ENCODE measurements at places on chromosomes 3 and 15.
A peak's percentile ranks its signal among the peaks of the same experiment; 100 is the strongest.

DNA sequence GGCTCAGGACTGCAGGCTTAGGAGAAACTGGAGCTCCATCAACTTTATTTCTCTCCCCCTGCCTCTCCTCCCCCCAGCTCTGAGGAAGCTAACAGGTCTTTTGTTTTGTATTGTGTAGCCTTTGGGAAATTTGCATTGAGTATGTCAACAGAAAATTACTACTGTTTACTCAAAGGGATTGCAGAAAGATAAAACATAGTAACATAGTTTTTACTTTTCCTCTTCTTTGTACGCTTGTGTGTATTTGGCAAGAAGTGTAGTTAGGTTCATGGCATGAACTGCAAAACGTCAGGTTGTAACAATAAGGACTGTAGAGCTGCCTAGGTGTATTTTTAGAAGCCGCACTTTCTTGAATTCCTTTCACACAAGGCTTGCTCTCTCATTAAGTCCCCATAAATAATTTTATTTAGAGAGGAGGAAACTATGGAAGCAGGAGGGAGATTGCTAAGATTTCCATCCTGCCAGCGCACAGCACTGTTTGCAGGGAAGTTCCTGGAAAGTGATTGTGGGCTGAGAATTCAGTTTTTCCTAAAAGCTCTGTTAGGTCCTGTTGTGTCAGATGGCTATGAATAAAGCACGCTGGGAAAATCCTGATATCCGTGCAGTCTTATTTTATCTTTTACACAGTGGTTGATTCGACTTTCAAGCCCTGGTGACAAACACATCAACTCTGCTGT lies 21.1 kb upstream of the SATB1 start:
- peak; percentile 42 for DNase-seq

GRCh38 chr3:44983484-44983941 lies 7.5 kb downstream of the EXOSC7 start:
- DNase-seq = no peak

DNA sequence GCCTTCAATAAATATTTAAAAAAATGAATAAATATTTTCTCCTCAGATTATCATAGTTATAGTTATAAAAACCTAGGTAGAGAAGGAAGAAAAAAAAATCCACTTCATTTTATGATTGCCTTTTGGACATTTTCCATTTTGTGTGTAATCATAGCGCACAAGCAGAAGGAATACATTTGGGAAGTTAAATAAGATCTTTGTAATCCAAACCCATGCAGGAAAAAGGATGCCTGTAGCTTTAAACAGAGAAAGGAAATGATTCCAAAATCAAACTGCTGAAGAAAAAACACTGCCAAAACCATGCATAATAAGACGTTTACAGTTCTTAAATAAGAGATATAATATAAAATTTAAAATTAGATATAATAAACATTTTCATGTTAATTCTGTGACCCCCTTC lies 7.4 kb upstream of the CCDC54 start:
- DNase-seq = no peak

- DNase-seq = peak; percentile 90
Observed at GRCh38 chr15:60017538-60018520, 13.7 kb downstream of the FOXB1 start.

- no peak for DNase-seq
Observed at GRCh38 chr3:114624571-114625181, 330.8 kb downstream of the TIGIT start.

DNA sequence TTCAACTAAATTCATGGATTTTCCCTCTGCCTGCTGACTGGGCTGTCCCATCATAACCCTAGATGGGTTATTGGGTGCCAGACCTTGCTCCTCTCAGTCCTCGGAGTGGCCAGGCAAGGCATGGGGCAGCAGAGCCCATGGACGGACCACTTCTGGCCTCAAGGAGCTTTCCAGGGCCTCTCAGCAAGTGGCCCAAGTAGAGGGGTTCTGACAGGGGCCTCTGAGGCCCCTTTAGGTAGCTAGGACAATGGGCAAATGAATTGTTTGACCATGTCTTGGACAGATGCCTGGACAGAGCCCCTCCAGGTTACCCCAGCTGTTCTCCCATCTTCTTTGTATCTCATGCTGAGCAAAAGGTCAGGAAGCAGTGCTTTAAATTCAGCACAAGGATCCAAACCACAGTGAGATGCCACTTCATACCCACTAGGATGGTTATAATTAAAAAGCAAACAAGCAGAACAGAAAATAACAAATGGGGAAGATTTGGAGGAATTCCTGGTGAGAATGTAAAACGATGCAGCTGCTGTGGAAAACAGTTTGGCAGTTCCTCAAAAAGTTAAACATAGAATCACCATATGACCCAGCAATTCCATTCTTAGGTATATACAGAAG lies 61.6 kb downstream of the SPSB4 start:
- no peak for DNase-seq

Measured in MV-4-11 (cell line).